ENCODE measurements at places on chromosomes 3 and 15.

- DNase-seq: no peak
Observed at GRCh38 chr3:142912402-142913172, 23.7 kb upstream of the PCOLCE2 start.

GRCh38 chr15:78353093-78353492, 12.9 kb downstream of the CRABP1 start:
- DNase-seq: no peak

GRCh38 chr3:129572603-129573002, 29.6 kb downstream of the H1-8 start:
- DNase-seq: no peak

DNA sequence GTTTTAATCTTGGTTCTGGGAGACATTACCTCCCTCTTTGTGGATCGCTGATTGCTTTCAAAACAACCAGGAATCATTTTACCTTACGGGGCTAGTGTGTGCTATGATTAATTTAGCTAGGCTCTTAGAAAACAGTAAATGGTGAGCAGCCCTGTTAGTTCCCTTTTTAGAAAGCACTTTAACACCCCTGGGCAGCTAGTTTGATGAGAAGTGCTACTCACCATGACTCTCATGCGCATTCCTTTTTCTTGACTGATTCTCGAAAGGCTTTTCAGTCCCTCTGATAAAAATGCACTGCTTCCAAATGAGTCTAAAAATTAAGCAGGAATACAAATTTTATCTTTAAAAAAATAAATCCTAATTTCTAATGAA, 75.3 kb upstream of the LEKR1 start:
- DNase-seq: no peak

GRCh38 chr3:126546549-126547239, 12.0 kb downstream of the C3orf22 start:
- DNase-seq: no peak

DNA sequence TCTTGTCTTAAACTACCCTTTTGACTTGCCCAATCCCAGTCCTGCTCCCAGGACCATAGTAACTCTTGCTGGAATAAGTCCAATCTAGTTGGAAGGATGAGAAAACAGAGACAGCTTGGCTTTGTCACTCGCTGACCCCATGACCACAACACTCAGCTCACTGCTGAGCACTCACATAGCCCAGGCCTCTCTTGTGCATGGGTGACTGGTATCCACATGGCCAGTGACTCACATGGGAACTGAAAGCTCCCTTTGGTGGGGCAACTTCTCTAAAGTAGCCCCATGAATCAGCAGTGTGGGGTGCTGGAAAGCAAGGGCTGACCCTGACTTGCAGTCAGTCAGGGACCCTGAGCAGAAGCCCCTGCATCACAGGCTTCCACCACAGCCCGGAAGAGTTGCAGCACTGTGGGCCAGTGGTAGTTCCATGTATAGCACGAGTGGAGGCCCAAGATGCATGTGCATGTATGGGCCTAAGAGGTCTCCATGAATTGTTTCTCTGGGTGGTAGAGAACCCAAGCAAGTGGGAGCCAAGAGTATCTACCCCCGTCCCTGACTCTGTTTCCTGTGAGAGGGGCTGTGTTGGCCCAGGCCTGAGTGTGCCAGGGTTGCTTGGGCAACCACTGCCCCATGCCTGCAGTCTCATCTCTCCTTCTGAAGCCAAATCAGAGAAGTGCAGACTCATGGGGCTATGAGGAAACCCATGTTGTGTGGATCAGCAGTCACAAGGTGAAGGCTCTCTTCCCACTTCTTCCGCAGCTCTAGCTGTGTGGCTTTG, 62.1 kb upstream of the XCR1 start:
- no peak for DNase-seq

GRCh38 chr3:151562891-151563290, 102.0 kb upstream of the IGSF10 start:
- DNase-seq: no peak

DNA sequence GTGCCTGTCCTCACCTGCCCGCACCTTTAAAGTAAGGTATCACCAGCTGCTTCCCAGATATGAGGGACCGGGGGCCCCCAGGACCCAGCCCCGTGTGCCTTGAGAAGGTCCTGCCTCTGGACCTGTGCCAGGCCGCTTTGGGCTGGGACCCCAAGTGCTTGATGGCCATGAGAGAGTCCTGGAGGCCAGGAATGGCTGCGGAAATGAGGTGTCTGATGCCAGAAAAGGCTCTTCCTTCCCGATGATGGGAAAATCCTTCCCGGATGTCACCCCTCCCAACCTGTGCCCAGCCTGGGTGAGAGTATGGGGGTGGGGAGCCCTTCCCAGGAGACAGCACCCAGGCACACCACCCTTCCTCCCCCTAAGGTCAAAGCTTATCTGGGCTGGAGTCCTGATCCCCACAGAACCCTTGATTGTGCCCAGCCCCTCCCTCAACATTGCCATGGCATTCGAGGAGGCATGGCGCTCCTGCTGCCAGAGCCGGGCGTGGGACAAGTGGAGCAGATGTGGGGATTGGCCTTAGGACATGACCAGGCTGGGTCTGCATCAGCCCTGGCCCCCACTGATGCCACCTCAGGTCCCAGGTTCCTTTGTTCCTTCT, 14.2 kb downstream of the SEMA3F start:
- DNase-seq: no peak

DNA sequence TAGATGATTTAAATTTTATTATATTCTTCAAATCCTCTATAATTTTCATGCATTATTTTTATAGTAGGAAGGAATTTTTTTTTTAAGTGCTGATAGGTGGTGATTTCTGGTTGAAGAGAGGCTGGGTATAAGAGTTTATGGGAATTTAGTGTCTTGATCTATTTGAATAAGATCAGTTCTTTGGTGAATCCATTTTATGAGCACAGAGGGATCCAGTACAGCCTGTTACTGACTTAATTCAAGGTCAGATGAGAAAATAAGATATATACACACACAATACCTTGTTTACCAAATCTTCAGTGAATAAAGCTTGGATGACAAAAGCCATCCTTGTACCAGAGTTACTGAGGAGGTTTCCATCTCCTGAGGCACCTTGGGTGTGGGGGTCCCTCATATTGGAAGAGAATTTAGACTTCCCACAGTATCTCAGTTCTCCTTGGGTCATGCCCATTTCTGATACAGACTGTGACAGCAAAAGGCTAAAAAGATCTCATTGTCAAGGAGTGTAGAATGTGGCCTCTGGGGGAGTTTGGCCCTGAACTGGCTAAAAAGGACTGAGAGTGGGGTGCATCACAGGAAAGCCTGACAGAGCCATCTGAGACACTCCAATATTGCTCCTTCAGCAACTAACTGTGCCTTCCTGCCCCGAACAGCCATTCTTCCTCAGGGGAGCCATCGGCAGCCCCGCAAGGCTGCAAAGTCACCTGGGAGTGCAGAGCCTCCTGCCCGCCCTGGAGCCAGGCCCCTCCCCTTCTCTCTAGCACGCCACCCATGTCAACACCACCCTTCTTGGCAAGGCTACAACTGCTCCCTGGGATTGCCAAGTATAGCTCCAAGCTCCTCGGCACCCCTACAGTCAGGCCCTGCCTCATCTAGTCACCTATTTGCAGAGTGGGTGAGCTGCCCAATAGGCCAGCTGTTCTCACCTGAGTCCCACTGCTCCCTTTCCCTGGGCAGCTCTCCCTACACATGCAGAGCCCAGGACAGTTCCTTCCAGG, 43.1 kb upstream of the HACD2 start:
- no peak for DNase-seq

GRCh38 chr3:165193366-165194254, 2.6 kb downstream of the SLITRK3 start:
- DNase-seq: no peak

DNA sequence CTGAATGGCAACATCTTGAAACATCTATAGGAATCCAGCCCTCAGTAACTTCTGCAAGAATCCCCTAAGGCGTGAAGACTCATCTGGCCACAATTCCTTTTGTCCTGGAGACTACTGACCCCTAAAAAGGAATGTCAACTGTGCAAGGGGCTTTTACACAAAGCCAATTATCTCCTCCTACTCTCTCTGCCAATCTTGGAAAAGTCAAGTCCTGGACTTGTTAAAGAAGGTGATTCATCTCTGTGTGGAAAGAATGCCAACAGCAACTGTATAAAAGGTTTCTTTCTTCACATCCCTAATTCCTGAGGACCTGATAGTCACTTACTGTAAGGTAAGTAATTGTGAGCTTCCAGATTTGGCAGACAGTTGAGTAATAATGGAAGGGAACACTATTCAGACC, 22.3 kb downstream of the THRB start:
- DNase-seq: no peak

DNA sequence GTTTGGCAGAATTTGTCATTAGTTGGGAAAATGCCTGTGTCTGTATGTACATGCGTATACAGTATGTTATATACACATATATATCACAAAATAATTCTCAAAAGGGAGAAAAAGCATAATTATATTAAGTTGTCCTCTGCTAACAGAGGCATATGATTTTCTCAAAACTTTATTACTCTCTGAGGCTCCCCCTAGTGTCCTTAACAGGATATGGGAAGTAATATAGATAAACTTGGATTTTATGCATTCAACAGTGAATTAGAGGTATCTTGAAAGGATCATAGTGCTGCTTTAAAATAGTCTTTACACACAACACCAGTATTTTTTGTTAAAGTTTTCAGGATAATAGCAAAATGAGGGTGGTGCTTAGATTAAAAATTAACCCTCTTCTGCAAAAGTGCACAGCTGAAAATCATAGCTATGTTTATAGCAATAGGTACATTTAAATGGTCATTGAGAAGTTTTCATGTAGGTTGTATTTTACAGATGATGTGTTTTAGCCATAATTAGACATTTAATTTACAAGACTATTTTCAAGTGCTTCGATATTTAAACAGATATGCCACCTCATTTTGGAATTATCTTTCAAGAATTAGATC, 454.0 kb upstream of the ROBO2 start:
- DNase-seq: no peak

GRCh38 chr3:124318656-124319055, 326.7 kb upstream of the ROPN1 start:
- no peak for DNase-seq

DNA sequence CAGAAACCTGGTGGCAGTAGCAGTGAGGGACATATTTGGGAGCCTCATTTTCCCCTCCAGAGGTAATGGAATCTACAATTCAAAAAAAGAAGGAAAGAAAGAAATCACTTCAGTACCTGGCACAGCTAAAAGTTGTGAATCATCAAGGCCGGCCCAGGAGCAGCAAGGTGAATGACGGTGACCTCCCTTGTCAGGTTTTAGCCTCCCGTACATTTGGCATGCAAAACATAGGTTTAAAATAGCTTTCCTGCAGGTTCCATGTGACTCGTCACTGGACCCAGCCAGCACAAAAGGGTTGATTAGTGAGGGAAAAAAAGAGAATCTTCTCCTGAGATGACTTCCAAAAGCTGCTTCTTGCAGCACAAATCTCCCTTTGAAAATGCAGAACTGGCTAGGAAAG, 394.2 kb downstream of the LSAMP start:
- no peak for DNase-seq

- no peak for DNase-seq
Observed at GRCh38 chr3:188792793-188793192, 379.0 kb upstream of the TPRG1 start.

GRCh38 chr3:2097641-2098191, 950 bp upstream of the CNTN4 start:
- DNase-seq: no peak

GRCh38 chr3:107468782-107469181, 54.0 kb upstream of the BBX start:
- no peak for DNase-seq

DNA sequence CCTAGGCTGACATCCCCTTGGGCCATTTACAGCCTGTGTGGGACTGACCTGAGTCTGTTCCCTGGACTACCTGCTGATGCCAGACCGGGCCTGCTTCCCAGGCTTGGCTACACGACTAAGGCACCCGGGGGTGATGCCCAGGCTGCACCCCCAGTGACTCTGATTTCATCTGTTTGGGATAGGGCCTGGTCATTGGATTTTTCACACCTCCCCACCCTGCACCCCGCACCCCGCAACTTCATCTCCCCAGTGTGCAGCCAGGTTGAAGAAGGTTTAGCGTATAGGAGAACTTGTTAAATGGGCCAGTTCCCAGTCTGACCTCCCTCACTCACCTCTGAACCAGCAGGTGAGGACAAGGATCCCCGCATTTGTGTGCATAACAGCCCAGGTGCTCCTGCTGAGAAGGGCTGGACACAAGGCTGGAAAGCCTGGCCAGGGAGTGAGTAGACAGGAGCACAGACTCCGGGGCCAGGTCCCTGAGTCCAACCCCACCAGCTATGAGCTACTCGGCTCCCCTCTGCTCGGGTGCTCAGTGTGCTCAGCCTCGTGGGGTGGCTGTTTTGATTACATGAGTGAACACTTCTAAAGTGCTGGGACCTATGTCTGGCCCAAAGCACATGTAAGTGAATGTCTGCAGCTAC, 18.5 kb downstream of the SLC6A20 start:
- no peak for DNase-seq

- no peak for DNase-seq
Observed at GRCh38 chr3:194518652-194519051, 31.9 kb upstream of the ATP13A3 start.

- peak; percentile 8 for DNase-seq
Observed at GRCh38 chr3:36876181-36876936, 68.5 kb downstream of the TRANK1 start.

DNA sequence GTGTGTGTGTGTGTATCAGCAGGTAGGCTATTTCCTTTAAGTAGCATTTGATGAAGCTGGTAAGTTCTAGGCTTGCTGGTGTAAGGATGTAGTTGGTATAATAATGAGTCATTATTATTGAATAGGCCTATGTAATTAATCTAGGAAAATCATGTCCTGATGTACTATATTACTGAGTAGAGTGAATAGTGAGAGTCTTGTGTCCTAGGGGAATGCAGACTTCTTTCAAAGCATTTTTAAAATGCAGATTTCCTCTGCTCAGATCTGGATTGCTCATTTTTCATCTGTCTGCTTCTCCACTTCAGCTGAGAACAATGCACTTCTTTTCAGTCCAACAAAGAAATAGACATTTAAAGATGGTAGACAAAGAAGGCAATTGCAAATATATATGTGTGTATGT, 434.2 kb upstream of the ONECUT1 start:
- no peak for DNase-seq

DNA sequence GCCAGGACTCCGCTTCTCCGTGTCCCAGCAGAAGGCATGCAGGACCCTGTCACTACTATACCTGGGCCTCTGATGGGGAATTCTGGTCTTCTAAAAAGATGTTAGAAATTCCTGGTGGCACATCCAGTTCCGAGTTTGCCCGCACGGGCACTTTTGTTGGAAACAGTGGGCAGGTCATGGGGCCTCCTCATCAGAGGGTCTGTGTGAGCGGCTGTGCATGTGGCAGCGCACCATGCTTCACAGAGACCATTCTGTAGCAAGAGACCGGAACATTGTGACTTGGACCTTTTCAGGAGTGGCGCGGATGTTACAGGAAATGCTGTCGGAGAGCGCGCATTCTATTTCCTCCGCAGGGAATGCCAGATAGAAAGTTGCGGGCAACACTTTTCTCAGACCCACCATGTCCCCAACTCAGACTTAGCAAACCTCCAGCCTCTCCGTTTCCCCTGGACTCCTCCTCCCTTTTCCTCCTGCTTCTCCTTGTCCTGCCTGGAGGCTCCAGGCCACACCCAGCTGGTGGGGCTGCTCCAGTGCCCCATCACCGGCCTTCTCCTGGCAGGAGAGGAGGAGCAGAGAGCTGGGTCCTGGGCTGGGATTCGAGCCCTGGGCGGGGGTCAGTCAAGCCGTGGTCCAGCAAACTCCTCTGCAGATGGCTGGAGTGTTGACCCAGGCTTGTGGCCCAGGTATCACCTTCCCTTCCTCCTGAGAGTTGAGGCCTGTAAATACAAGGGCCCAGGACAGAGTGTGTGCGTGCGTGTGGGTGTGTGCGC, 46.6 kb downstream of the KLF13 start:
- no peak for DNase-seq
